ENCODE measurements at places on chromosomes 11 and 22.

DNA sequence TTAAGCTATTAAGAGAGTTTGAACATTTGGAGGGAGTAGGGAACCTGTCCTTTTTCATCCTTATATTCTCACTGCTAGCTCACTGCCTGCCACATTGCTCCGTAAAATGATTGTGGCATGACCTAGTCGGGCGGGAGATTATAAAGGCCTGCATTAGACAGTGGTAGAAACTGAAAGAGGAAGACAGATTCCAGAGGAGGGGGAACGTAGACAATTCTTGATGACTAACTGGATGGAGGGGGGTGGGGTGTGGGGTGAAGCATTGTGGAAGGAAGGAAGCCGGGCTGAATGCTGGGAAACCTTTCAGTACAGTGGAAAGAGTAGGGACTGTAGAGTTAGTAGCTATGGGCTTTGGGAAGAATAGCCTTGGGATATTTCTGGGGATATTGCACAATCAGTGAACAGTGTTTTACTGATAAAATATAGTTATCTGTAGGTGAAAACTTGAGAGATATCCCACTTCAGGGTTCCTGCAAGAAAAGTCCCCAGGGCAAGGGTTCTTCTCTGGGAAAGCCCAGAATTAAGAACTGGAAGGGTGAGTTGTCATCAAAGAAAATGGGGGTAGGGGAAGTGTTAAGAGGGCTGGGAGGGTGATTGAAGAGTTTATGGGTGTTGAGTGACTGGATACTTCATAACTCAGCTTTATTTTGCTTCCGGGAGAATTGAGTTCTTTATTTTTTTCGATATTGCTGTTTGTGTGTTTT is 2.1 kb downstream of the MED15 start:
- DNase-seq: no peak

DNA sequence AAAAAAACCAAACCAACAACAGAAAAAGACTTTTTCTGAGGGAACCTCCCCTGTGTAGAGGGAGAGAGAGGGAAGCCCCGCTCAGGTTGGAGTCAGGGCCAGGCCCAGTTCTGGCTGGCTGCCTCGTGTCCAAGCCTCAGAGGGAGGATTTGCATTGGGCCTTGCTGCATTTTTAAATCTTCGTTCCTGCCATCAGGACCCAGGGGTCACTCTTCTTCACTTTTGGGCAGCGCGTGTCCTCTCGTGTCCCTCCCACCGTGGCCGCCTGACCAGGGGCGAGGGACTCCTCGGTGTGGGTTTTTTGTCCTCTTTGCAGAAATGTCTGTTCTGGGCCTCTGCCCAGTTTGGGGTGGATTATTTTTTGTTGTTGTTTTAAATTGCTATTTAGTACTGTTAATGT is 57.9 kb downstream of the LRRC74B start:
- no peak for DNase-seq

GRCh38 chr11:111733611-111734088 is 32.5 kb downstream of the PPP2R1B start:
- no peak for DNase-seq

DNA sequence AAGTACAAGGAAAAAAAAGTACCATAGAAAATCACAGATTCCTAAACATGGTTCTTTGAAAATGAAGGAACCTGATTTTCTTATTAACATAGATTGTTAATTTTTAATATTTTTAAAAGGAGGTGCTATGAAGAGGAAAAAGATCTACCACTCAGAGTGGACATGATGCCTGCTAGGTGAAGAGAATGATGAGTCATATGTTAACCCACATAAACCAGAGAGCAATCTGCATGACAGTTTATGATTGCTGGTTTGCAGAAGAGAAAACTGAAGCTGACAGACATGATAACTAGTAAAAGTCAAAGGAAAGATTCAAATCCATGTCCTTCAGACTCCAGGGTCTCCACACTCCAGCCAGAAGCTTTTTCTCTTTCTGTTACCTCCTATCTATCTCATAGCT is 1231.7 kb downstream of the LRRC4C start:
- no peak for DNase-seq

DNA sequence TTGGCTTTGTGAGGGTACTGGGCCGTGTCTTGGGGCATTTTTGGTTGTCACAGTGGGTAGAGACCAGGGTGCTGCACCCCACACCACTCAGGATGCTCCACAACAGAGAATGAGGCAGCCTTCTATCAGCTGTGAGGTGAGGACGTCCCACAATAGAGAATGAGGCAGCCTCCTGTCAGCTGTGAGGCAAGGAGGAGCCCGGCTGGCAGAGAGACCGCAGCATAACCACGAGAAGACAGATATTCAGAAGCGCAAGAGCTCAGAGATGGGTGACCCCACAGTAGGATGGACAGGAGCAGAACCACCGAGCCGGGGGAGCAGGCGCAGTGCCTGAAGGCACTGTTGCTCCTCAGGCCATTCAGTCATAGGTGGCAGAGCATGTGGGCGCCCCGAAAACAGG is 47.6 kb downstream of the AP2A2 start:
- no peak for DNase-seq

DNA sequence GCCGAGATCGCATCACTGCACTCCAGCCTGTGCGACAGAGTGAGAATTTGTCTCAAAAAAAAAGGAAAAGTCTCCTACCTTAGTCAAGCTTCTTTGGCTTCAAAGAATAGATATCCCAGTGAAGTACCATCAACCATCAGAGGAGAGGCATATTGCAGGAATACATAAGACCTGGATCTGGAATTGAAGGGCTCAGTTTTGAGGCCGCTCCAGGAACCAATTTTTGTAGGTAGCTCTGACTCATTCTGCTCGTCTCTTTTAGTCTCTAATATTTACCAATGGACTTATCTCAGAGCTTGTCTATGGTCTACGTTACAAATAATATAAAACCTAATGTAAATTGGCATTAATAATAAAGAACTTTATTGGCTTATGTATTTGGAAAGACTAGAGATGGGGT is 8.2 kb upstream of the CCDC15 start:
- DNase-seq: no peak

DNA sequence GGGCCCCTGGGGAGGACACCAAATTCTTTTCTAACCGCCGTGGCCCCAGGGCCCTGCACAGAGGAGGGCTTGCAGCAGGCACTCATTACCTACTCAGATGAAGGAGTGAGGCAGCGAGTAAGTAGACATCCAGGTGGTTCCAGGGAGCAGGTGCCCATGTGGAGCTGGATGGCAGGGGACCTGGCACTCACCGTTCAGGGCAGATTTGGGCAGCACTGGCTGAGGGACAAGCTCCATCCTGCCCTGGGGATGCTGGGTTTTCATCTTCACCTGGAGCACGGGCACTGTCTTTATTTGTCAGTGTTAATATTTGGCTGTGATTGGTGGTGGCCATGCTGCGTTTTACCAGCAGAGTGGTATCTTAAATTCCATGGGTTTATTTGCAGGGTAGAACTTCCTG is 1182.7 kb downstream of the BRD1 start:
- no peak for DNase-seq

DNA sequence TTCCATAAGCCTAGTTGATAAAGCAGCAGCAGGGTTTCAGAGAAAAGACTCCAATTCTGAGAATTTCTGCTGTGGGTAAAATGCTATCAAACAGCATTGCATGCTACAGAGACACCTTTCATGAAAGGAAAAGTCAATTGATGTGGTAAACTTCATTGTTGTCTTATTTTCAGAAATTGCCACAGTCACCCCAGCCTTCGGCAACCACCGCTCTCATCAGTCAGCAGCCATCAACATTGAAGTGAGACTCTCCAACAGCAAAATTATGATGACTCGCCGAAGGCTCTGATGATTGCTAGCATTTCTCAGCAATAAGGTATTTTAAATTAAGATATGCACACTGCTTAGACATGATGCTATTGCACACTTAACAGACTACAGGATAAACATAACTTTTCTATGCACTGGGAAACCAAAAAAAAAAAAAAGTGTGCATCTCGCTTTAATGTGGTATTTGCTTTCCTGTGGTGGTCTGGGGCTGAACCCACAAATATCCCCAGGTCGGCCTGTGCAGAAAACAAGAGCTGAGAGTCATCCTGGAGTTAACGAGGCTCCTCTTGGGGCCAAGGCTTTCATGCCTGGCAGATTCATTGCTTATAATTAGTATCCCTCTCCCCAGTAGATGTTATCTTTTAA is 192.1 kb downstream of the CTTN start:
- no peak for DNase-seq

- no peak for DNase-seq
Observed at GRCh38 chr22:33584152-33584551, 336.1 kb downstream of the LARGE1 start.

DNA sequence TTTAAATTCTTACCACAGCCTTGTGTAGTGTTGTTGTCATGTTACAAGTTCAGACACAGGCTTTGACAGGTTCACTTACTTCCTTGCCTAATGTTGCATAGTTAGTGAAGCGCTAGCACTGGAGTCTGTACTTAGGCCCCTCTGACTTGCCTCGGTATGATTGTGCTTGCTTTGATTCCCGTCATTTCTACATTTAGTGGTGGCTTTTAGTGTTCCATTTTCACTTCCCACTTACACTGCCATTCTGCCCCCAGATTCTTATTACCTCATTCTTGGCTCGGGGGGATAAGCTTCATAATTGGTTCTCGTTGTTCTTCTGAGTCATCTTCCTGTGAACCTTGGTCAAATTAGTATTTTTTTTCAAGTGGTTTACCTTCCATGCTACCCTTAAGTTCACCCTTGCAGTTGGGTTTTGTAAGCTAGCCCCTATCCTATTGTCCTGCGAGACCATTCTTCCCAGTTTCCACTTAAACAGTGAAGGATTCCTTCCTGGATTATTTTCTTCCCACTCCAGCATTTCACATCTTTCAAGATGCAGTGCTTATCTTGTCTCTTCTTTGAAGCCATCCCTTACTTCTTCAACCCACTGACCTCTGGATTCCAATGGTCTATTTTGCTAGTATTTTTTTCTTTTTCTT is 68.7 kb downstream of the DDX10 start:
- DNase-seq: no peak

DNA sequence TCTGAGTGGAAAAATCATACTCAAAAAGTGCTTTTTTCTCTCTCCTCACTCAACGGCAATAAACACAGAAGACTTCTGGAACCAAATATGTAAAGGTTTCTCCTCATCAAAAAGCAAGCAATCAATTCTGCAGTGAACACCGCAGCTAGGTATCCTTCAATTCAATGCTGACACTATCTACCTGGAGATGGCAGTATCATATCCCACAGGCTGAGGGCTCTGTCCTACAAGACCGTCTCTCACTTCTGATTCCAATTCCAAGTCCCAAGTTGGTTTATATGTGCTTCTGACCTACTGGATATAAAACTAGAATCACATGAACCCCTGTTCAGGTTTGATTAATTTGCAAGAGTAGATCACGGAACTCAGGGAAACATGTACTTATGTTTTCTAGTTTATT is 59.7 kb upstream of the LUZP2 start:
- DNase-seq: no peak

GRCh38 chr22:25131198-25131887 is 68.3 kb upstream of the CRYBB3 start:
- no peak for DNase-seq

GRCh38 chr22:42905217-42905616 is 48.1 kb upstream of the ARFGAP3 start:
- no peak for DNase-seq

GRCh38 chr22:48333816-48334735 is 1493.6 kb downstream of the BRD1 start:
- DNase-seq: no peak

GRCh38 chr11:46112961-46113607 is 8.2 kb downstream of the PHF21A start:
- DNase-seq: no peak

DNA sequence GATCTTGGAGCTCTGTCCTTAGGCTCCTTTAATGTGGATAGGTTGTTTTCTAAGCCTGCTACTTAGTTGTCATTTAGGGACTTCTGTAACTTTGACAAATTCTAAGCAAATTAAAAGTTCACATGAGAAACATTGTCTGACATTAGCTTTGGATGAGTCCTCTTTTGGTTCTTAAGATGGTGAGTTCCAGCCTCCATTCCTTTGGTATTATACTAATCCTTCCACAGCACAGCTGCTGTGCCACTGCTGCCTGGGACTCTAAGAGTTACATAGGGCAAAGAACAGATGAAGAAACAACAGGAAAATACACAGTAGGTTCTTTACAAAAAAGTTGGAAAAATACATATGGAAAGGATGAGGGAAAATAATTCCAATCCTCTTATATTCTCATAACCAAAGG is 25.3 kb upstream of the PIK3C2A start:
- DNase-seq: no peak

DNA sequence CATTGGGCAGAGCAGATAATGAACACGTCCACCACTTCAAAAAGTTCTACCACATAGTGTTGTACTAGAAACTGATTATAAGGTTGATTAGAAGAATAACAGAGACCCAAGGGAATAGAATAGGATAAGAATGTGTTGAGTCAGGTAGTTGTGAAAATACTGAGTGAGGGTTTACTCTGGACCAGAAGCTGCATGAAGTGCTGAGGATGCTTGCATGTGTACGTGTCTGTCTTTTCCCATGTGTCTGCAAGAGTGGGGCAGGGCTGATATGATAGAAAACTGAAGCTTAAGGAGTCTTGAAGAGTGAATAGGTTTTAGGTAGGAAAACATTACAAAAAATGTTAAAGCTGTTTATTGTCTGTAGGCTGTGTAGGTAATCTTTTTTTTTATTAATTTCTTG is 20.6 kb downstream of the TRPC6 start:
- DNase-seq: no peak

DNA sequence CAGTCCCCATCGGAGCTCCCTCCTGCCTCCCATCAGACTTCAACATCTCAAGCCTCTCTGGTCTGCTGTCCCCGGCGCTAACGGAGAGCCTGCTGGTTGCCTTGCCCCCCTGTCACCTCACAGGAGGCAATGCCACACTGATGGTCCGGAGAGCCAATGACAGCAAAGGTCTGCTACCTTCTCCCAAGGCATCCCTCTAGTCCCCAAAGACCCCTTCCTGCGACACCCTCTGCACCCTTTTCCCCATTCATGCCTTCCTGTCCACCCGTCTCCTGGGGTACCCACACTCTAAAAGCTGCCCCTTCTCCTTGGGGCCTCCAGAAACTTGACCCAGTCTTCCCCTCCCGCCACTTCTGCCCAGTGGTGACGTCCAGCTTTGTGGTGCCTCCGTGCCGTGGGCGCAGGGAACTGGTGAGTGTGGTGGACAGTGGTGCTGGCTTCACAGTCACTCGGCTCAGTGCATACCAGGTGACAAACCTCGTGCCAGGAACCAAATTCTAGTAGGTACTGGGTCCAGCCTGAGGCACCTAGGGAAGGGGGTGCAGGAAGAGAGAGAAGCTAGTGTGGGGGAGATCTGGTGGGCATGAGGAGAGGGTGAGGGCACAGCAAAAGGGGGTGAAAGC is 860 bp downstream of the UPK2 start:
- no peak for DNase-seq

GRCh38 chr22:47354668-47355387 is 592.4 kb downstream of the TBC1D22A start:
- no peak for DNase-seq

GRCh38 chr22:50218153-50218995 is 17.6 kb downstream of the SELENOO start:
- no peak for DNase-seq

- DNase-seq: no peak
Observed at GRCh38 chr11:103397369-103397768, 288.1 kb downstream of the DYNC2H1 start.

DNA sequence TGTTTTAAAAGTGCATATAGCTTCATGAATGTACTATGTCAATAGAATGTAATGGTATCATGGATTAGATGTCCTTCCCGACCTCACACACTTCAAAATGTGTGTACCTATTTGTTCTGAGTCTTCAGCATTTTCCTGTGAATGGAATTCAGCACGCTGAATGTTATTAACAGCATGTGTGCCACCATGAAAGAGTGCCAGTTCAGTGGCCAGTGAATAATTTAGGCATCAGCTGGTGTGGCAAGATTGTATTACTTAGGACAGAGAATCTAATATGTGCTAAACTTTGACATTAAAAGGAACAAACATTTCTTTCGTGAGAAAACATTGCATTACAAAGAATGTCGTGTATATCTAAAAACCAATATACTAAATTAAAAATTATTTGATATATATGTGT is 46.4 kb downstream of the HIPK3 start:
- no peak for DNase-seq

All from stimulated activated CD8-positive, alpha-beta memory T cell treated with anti-CD3 and anti-CD28 coated beads, Interleukin-12 subunit alpha, Interleukin-12 subunit beta, amount 100 ng/mL, for 4 hours (primary cell).